LNCaP clone FGC (cell line): ENCODE measurements at places on chromosomes 3 and 15.

DNA sequence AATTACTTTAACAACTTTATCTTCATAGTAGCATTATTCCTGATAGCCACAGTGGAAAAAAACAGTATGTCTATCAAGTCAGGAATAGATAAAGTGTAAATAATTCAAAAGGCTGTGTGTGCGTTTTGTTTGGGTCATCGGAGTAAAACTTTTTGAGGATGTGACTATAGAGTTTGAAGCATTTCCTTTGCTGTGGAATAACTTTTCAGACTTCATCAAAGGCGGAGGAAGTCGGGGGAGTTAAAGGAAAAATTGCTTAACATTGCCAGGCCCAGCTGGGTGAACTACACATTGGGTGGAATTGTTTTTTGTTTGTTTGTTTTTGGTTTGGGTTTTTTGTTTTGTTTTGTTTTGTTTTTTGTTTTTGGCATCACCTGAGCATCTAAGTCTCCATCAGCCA is 70.4 kb upstream of the CRTC3 start:
- no peak for DNase-seq

GRCh38 chr3:57856675-57857074 is 100.6 kb downstream of the SLMAP start:
- DNase-seq: no peak

DNA sequence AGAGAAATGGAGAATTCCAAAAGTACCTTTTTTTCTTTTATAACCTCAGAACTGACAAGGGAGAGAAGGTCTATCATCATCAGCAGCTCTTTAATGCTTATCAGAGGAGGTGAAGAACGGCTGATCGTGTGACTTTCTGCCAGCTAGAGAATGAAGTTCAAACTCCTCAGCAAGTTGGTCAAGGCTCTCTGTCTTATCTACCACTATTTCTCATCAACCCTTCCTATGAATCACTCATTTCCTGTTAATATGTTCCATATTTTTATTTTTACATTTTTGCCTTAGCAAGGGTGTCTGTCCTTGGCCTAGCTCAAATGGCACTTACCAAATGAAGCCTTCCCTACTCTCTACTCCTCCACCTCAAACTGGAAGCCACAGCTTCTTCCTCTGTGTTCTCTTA is 73.1 kb upstream of the TSPAN3 start:
- DNase-seq: no peak

DNA sequence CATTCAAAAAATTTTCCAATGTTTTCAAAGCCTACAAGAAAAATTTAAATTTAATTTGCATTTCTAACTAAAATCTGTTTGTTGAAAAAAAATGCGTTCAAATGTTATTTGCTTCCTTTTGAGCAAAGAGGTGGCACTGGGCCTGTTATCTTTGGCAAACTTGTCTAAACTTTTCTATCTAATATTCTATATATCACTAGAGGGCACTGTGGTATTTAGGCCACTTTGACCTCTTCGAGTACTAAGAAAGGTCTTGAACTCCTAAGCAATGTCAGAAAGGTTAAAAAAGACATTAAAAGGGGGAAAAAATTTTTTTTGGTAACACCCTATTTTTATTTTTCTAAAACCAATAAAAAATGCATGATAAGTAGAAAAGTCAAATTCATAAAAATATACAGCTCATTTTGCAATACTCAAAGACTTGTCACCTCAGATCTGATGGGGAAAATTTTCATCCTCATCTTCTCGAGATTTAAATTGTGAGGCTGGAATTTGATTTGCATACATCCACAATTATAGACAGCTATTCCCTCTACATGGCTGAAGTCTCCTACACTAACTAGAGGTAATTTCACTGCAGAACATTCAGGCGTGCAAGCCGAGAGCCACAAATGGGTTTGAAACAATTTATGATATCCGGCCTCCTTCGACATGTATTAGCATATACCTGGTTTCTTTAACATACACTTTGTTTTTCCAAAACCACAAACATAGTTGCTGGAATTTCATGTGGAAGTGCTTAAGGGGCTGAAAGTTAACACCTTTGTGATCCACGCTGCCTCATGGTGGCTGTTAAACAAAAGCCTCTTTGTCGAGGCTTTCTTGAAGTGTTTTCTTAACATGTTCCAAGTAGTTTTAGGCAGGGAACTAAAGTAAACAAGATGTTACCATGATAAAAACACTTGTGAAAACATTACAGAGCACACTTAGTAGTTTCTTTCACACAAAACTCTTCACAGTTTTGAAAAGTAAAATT is 576.4 kb downstream of the FOXP1 start:
- DNase-seq: no peak

DNA sequence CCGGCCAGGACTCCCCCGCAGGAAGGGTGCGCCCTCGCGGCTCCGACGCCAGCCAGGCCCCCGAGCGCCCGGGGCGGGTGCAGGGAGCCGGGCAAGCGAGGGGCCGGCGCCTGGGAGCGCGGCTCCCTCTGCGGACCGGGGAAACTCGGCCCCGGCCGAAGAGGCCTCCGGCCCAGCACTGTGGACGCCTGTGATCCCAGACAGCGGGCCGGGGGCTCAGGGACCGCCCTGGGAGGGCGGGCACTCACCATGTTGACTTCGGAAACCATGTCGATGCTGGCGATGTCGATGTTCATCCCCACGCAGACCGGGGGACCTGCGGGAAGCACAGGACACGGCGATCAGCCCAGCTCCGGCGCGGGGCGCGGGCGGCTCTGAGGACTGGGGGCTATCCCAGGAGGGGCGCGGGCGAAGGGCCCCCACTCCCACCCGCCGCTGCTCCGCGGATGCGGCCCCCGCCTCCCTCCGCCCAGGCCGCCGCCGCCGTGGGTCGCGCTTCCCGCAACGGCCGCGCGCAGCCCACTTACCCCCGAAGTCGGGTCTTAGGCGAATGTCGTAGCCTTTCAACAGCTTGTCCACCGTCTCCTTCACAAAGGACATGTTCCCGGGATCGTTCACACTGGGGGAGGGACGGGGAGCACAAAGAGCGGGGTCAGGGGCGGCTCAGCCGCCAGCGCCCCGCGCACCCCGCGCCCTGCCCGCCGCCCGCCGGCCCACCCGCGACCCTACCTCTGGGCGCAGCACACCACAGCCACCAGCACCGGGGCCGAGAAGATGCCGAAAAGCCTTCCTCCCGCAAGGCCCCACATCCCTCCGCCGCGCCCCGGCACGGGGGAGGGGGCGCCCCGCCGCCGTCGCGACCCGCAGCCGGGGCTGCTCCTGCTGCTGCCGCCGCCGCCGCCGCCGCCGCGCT is at the start of gene GABRB3:
GABRB3 (minus strand) TSS at position 913 of the 913 bp plus-strand sequence.
- DNase-seq: no peak

GRCh38 chr3:120762615-120763014 is 20.1 kb downstream of the GTF2E1 start:
- no peak for DNase-seq

DNA sequence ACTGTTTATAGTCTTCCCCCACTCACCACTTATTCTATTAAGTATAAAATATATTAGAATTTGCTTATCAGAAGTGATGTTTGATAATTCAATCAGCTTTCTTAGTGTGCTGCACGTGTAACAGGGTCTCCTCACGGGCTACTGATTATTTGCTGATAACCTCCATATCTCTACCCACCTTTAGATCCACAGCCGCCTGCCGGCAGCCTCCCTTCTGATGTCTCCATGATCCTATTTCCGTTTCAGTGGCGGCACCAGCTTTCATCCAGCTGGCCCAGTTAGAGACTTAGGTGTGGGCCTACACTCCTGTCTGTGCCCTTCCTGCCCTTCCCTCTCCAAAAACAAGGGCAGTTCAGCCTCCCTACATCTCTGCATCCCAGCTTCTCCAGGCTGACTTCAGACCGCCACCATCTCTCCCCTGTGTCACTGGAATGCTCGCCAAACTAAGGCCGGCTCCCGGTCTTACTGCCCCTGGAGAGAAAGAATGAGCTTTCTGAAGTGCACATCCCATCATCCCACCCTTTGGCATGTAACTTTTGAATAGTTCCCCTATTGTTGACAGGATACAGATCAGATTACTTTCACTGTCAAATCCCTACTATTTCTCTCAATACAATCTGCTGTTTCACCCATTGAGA is 76.6 kb upstream of the PRTG start:
- no peak for DNase-seq

GRCh38 chr3:32018757-32019564 is 37.4 kb downstream of the ZNF860 start:
- DNase-seq: no peak

DNA sequence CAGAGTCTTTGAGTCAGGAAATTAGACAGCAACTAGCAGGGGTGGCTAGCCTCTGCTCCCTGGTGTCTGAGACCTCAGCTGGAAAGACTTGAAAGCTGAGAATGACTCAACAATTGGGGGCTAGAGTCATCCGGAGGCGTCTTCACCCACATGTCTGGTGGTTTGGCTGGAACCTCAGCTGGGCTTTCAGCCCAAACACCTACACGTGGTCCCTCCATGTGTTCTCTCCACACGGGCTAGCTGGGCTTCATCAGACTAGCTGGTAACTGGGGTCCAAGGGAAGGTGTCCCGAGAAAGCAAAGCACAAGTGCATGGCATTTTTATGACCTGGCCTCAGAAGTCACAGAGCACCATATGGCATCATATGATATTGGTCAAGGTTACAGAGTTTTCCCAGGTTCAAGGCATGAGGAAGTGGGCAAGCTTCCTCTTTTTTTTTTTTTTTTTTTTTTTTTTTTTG is 19.9 kb upstream of the ABHD2 start:
- no peak for DNase-seq

- no peak for DNase-seq
Observed at GRCh38 chr3:161251716-161252115, 30.6 kb downstream of the NMD3 start.

- no peak for DNase-seq
Observed at GRCh38 chr15:80404057-80404760, at the start of gene ARNT2. TSS of gene ARNT2 (plus strand) at chr15:80404382. CDS start at chr15:80404516, 134 bp downstream.

- DNase-seq: peak; percentile 36
Observed at GRCh38 chr15:49494842-49495241, 71.8 kb downstream of the FGF7 start.

DNA sequence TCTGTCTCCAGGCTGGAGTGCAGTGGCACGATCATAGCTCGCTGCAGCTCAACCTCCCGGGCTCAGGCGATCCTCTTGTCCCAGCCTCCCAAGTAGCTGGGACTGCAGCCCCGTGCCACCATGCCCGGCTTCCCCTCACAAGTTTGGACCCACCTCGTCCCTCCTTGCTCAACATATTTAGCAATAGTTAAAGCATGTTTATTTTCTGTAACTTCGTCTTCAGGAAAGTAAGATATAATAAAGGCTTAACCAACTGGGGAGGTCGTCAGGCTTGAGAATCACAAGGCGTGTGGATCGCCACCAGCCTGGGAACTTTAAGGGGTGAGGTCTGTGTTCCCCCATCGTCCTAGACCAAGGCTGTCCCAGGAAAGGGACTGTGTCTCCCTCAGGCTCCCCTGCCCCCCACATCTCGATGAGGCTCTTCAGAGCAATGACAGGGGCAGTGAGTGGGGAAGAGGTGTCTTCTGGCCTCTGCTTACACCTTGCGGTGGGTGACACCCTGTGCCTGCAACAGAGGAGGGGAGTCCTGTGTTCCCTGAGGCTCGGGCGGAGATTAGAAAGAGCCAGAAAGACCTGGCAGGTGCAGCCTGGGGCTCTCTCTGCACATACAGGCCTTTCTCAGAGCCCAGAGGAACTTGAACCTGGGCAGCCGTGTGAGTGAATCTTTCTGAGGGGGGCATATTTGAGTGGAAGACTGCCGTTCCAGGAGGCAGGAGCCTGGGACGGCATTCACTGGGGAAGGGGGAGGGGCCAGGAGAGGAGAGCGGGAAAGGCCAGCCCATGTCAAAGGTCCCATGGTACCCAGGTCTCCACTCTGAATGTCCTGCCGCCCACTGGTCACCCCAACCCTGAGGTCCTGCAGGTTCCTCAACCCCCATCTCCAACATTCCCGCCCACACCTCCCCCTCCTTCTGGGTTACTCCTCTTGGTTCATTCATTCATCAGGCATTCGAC is 152.3 kb downstream of the SMAD6 start:
- DNase-seq: no peak

DNA sequence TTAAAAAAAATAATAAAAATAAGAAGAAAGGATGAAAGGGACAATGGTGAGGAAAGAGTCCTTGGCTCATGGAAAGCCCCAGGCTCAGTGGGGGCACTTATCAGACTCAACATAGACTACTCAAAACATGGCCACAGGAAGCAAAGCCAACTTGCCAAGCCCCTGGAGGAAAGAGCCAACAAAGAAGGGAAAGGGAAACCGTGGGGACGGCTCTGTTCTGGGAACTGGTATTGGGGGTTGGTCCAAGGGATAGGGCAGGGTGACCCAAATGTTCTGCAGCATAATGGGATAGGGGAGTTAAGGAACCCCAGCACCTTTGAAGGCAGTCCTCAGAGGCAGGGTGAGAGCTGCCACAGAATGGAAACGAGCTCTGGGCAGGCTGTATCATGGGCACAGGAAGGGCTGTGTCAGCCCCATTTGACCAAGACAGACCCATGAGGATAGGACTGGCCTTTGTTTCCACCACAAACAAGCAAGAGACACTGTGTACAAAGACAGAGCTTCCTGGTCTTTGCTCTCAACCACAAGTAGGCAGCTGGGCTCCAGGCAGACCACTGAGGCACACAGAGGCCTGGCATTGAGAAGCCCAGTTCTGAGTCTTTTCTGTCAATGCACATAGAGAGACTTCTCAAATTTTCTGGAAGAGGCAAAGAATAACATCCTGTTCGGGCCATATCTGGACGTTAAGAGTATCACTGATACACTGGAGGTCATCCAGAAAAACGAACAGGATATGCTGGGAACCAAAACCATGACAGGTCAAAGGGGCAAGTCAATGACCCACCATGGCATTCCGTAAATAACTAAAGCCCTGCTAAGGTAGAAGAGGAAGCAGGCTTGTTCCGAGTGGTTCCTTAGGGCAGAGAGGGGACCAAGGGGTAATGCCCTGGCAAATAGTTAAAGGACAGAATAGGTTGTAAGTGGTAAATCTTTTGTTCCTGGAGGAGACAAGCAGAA is 10.6 kb upstream of the SEMA7A start:
- no peak for DNase-seq

- DNase-seq: no peak
Observed at GRCh38 chr3:47404431-47404876, 23.6 kb downstream of the PTPN23 start.

DNA sequence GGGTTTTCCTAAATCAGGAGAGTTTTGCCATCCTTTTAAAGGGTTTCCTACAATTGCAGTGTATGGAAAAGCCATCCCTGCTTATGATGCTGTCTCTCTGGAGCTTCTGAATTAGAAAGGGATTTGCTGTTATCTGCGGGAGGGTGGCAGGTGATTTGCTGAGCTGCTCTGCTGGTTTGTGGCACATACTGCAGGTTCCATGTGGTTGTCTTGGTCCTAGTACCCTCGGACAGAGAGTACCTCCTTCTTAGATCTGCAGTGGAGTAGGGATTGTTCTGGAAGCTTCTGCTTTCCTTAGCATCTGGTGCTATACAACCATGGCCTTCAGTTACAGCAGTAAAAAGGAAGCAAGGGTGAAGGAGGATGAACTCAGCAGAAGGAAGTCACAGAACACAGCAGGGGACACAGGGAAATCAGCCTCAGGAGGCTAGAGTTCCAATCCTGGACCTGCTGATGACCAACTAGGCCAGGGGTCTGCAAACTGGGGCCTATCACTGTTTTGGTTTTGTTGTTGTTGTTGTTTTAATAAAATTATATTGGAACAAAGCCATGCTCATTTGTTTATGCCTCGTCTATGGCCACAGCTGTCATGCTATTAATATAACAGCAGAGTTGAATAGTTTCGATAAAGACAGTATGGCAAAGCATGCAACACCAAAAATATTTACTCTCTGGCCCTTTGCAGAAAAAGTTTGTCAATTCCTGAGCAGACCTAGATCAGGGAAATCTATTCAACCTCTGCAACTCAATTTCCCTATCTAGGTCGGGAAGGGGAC is 39.5 kb downstream of the STARD5 start:
- no peak for DNase-seq

GRCh38 chr3:98602078-98602678 is 8.8 kb upstream of the CPOX start:
- peak; percentile 42 for DNase-seq

GRCh38 chr3:44996556-44996969 is 20.5 kb downstream of the EXOSC7 start:
- no peak for DNase-seq
